ENCODE measurements at places on chromosomes 7 and 10.

GRCh38 chr10:11787846-11788245, 35.3 kb upstream of the PROSER2 start:
- no peak for DNase-seq

DNA sequence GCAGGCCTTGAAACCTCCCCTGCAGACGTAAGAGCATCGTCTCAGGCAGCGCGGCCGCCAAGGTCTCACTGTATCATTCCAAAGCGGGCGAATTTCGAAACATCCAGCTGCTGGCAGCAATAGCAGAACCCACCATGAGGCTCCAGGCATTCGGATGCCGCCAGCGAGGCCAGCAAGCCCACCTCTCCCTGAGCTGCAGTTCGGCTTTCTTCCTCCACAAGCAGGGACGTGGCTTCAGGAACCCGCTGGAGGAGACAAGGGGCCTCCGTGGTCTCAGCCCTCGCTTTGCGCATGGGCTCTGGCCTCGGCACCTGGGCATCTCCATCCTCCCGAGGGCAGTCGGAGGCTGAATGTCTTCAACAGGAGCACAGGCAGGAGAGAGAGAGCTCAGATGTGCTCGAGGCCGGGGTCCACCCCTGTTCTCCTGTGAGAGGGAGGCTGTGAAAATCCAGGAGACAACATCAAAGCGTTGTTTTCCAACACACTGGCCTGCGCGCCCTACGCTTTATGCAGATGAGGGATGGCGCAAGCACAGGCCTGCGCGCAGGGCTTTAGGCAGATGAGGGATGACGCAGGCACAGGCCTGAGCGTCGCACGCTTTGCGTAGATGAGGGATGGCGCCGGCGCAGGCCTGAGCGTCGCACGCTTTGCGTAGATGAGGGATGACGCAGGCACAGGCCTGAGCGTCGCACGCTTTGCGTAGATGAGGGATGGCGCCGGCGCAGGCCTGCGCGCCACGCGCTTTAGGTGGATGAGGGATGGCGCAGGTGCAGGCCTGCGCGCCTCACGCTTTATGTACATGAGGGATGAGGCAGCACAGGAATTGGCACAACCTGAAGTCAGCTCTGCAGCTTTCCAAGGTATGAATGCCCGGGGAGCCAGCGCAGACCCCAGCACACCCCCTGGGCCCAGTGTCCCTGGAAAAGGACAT, 103.2 kb downstream of the WDR37 start:
- no peak for DNase-seq

- DNase-seq, result no peak
These were observed 4.7 kb upstream of the MGMT start for GRCh38 chr10:129462257-129462795.

- no peak for DNase-seq
These were observed 9.8 kb upstream of the STEAP4 start for GRCh38 chr7:88316456-88316855.

GRCh38 chr10:115795964-115796363, 477.0 kb downstream of the GFRA1 start:
- DNase-seq, result no peak

- no peak for DNase-seq
These were observed 82.5 kb downstream of the PRKCQ start for GRCh38 chr10:6497620-6498019.

DNA sequence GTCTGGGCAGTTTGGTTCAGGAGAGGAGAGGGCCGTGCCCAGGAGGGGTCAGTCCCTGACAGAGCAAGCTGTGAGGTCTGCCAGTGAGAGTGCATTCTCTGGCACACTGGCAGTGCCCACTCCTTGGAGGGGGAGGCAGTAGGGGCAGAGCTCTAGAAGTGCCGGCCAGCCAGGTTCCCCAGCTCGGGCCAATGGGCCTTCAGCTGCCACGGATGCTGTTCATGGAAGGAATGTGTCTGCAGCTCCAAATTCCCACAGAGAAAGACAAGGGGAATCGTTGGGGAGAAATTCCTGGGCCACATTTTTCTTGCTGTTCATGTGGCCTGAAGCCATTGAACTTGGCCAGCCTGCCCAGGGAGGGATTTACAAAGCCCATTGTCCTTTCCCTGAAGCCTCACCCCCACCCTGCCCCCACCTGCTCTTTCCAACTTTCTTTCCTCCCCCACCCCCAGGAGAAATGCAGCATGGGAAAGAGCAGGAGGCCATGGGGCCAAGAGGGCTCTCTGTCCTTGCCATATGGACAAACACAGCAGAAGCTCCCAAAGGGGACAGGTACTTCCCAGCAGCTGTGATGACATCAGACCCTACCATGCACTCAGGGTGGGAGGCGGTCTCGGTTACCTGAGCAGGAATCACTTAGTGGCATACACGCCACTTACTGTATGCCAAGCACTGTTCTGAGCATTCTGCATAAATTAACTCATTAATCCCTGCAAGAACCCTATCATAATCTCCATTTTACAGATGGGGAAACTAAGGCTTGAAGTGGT, 70.7 kb downstream of the ARHGAP22 start:
- no peak for DNase-seq

- no peak for DNase-seq
These were observed 97.6 kb downstream of the PRPF18 start for GRCh38 chr10:13684252-13684791.

DNA sequence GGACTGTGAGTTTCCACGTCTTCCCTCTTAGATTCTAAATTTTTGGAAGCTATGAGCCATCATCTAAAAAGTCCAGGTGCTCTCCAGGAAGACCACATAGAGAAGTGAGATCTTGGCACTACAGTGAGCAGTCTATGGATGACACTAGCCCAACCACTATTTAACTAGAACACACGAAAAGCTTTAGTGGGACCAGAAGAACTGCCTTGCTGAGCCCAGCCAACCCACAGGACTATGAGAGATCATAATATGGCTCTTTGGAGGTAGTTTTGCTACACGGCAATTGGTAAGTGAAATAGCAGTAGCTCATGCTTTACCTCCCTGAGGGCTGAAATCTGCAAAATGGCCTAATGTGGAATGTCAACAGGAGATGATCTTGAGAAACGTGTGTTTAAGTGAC, 68.8 kb downstream of the TMEM130 start:
- no peak for DNase-seq

Data from CMK (cell line).